Stimulated activated CD4-positive, alpha-beta T cell treated with anti-CD3 and anti-CD28 coated beads, Interleukin-1b, Interleukin-23, amount 100 ng/mL, for 1 hour (primary cell): ENCODE measurements at places on chromosomes 3 and 15.
A peak's percentile ranks its signal among the peaks of the same experiment; 100 is the strongest.

DNA sequence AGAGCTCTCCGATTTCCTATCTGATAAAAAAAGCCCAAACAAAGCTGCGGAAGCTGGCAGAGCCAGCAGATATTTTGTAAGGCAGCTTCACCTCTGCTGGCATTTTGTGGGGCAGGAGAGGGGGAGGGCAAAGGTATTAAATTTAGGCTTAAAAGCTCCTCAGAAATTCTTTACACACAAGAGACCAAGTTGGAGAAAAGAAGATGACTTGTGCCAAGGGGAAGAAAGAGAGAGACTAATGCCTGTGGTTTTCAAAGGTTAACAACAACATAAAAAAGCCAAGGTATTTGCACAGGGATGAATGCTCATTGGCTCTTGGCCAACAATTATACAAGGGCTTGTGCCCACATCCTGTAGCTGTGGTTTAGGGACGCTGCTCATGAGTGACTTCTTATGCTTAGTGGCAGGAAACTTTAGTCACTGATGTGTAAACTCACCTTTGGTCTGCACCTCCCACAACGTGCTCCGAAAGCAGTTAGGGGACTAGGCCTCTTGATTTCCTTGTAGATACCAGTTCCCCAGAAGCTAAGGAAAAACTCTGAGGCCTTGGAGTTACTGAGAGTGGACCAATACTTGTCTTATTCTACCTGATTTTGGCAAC is 152.9 kb downstream of the TPRG1 start:
- DNase-seq, result peak; percentile 54

GRCh38 chr3:87053553-87053952 is 62.6 kb upstream of the VGLL3 start:
- DNase-seq, result no peak

GRCh38 chr3:177787279-177788041 is 590.2 kb upstream of the TBL1XR1 start:
- DNase-seq, result no peak

- DNase-seq, result no peak
Observed at GRCh38 chr15:47959617-47960413, 161.0 kb upstream of the SLC24A5 start.

DNA sequence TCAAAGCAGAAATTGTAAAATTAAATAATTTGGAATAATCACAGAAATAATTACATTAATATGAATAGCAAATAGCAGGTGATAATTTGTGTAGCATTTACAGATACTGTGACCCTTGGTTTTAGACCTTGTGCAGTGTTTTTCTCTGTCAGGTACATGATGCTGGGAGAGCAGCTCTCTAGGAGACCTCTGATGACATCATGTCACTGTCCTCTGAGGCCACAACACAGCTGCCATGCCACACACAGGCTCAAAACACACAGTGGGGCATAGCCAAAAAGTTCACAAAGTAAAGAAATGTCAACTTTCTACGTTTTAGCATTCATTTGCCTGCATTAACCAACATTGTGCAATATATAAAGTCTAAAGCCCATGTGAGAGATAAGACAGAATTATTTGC is 71.8 kb upstream of the ZBTB20 start:
- DNase-seq, result no peak

DNA sequence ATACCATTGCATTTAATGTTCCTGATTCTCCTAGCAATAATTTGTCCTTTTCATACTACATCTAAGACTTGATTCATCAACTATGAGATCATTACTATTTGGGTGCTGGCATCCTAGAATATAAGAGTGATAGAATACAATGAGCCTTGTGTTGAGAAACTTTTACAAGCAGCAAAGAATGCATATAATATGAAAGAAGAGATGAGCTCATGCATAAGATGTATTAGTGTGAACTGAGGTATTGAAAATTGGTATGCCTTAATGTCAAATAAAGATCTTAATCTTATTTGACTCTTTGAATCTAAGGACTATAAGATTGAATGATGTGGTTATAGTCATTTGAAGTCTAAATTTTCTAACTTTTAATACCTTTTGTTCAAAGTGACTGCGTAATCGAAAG is 220.0 kb upstream of the ARHGEF26 start:
- DNase-seq, result no peak

GRCh38 chr15:52448011-52448890 is 80.4 kb downstream of the MYO5A start:
- no peak for DNase-seq

DNA sequence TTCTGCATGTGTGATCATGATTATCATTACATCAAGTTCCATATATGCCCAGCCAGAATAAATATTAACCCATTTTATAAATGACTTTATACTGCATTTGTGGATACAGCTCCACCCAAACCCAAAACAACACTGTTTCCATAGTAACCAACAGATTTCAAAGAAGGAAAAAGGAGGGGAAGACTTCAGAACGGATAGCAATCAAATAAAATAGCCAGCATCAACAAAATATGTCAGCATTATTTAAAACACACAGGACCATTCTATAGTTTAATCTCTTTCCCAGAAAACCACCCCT is 114.4 kb downstream of the FOXP1 start:
- no peak for DNase-seq

DNA sequence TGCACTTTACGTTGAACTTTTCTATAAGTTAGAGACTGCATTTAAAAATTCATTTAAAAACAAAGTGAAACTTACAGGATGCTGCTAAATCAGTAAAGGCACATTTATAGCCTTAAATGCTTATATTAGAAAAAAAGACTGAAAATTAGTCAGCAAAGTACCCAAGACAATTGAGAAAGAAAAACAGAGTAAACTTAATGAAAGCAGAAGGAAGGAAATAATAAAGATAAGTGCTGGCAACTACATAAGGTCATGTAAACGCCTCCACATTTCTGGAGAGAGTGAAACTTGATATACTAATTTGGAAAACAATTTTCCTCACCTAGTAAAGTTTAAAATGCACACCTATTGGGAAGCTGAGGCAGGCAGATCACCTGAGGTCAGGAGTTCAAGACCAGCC is 58.2 kb upstream of the ACAN start:
- DNase-seq, result no peak

GRCh38 chr15:101151288-101151687 is 100.6 kb downstream of the CHSY1 start:
- DNase-seq, result no peak

DNA sequence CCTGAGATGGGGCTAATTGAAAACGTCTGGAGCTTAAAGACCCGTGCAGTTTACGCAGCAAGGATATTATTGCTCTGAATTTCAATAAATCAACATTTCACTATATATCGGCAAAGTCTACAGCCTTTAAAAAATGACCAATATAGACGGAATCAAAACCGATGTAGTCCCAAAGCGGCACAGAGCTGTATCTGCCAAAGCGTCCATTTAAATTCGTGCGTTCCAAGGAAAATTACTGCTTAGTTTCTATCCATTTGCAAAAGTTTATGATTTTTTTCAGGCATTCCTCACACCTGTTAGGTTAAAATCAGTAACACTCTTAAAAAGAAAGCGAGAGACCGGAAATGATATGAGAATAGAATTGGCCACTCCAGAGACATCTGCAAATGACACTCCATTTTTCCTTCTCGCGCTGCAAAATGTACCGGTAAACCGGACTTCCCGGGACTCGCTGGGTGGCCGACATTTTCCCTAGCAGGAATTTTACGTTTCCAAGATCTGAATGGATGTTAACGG is 777 bp upstream of the EIF4A2 start:
- DNase-seq, result no peak

GRCh38 chr15:65761210-65761926 is 30.7 kb downstream of the DENND4A start:
- no peak for DNase-seq

- DNase-seq, result no peak
Observed at GRCh38 chr3:161413127-161413854, 42.0 kb upstream of the SPTSSB start.

GRCh38 chr3:31890007-31890406 is 91.1 kb downstream of the OSBPL10 start:
- DNase-seq, result no peak

- DNase-seq, result no peak
Observed at GRCh38 chr3:42398080-42398479, 12.3 kb downstream of the LYZL4 start.

DNA sequence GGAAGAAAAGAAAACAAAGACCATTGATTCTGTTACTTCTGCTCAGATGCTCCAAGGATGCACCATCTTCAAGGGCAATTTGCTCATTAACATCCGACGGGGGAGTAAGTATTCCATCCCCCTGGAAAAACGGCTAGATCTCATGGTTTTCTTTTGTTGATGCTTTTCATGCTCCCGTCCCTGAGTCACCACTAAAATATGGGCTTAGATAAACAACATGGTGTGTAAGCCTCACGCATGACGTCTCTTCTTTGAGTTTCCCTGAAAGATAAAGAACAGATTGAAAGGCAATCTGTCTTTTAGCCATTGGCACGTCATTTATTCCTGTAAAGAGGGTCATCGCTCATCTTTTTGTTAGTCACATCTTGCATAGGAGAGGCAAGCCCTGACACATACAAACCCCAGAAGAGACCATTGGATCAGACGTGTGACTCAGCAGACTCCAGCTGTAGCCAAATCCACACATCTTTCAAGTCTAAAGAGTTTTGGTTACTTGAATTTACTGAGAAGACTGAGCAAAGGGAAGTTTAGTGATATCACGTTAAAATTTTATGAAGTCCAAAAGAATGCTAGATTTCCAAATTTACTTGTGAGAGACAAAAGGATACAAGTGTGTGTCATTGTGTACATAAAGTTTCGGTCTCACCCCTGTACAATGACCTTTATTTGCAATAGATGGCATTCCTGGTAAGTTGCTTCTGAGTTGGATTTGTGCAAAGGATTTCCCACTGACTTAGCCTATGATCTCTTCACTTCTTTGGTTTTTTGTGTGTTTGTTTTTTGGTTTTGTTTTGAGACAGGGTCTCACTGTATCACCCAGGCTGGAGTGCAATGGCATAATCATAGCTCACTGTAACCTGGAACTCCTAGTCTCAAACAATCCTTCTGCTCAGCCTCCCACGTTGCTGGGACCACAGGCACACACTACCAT is 110.5 kb downstream of the PGPEP1L start:
- DNase-seq, result no peak

DNA sequence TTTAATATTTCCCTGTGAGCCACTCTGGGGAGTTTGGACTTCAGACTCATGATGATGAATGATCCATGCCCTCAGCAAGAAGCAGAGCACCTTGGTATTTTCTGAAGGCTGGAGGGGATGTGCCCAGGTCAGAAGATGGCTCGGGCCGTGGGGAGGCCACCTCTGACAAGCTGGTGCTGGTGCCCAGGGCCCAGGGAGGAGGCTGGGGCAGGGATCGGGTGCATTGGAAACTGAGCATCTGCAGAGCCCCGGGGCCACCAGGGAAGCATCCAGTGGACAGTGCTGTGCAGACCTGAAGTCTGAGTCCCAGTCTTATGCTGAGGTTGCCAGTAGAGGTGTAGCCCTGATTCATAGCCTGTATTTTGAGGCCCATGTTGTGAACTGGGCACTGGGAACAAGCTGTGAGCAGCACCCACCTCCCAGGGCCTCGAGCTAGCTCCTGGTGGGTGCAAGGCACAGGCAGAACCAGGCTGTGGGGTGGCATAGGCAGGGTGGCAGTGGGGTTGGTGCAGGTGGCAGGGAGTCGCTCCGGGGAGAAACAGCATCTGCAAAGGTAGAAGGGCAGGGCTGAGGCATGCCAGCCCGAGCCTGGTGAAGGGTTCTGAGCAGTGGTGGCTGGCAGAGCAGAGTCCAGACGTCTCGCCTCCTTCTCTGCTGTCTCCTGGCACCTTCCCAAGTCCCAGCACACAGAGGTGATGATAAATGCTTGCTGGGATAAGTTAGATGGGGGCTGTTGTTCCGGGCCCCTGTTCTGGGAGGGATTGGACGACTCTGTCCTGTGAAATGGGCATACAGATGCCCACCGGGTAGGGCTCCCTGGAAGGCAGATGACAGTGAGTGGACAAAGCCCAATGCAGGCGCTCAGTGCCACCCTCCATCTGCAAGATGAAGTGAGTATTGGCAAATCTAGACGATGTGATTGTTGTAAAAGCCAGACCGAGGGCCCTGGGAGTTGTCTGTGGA is 10.6 kb downstream of the DNAJB8 start:
- DNase-seq, result no peak

DNA sequence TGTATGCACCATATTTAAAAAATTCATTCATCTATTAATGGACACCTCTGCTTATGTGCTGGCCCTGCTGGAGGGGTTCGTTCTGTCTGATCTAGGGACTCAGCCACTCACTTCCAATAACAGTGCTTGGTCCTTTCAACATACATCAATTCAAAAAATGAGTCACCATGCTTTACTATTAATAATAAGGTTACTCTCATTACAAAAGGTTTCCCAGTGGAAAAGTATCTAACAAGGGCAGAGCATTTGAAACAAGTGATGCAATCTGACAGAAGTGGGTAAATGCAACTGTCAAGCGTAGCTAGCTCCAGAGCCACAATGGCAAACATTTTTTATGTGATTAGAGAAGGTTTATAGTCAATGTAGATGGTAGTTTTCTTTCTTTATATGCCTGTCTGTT is 67.9 kb upstream of the TNIK start:
- no peak for DNase-seq

GRCh38 chr3:33732394-33732793 is 14.3 kb upstream of the CLASP2 start:
- no peak for DNase-seq

GRCh38 chr3:78707609-78708008 is 1060.2 kb downstream of the ROBO1 start:
- no peak for DNase-seq

DNA sequence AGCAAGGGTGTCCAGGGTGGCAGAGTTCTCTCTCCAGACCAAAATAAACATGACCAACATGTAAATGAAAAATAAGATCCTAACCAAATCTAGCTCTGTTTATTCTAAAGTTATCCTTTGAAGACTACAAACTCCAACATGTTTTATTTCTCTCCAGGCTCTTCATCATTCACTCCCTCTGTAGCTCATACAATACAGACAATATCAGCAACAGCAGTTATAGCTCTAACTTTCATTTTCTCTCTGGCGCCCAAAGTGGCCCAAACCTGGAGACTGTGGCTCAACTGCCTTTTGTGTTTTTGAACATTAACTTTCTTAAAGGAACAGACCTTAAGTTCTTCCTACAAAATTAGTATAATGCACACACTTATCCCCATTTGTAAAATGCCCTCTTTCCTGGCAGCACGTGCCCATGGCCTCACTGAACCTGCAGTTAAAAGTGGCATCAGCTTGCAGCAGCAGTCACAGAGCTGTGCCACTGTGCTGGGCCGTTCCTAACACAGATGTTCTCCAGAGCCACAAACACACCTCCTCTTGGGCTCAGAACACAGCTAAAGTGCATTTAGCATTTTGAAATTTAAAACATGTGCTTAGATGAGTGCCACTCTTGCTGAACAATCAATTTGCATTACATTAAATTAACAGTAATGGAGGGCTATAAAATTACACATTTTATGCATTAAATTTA is 91.9 kb downstream of the RORA start:
- DNase-seq, result no peak

GRCh38 chr3:55329849-55330248 is 157.3 kb downstream of the WNT5A start:
- no peak for DNase-seq

GRCh38 chr3:190695994-190696393 is 166.5 kb downstream of the GMNC start:
- no peak for DNase-seq

- DNase-seq, result no peak
Observed at GRCh38 chr15:66715181-66715624, 13.2 kb downstream of the SMAD6 start.

- no peak for DNase-seq
Observed at GRCh38 chr3:179348325-179349013, 960 bp downstream of the MFN1 start.

- DNase-seq, result no peak
Observed at GRCh38 chr3:73137736-73138403, 76.4 kb downstream of the EBLN2 start.
